ENCODE measurements at places on chromosomes 5 and 9. TPM values are rescaled to one million over a fixed set of nuclear protein-coding genes. Genes with fewer than 3 reads are reported as not detected.

DNA sequence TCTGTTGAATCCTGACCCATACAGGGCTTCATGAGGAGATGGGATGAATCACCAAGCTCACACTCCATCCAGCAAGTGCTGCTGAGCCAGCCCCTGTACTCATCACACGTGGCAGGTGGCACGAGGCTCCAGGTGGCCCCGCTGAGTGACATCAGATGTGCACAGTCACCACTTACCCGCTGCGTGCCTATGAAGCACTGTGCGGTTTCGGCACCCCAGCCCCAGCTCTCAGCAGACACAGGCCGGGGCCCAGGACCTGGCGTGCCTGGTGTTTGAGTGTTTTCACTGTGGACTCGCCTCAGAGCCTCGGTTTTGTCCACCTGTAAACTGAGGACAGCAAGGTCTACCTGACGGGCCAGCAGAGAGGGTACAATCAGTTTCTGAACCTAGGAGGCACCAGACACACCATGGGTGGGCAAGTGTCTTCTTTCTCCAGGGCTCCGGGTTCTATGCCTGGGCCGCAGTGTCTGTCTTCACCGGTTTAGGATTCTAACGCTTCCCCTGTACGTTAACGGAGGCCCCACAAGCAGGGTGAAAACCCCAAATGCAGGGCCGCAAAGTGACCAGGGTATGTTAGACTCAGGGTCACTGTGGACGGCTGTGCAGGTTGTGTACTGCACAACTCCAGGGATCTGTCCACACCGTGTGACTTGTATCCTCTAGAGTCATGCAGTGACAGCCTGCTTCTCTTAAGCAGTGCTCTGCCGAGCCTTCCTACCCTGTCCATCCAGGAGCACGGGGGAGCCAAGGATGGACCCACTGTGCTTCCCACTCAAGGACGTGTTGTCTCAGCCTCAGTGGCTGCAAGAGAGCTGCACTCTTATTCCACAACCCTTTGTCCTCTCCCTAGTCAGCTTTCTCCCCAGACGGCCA is 44.3 kb upstream of the COL5A1 start:
- peak; percentile 30 for DNase-seq

DNA sequence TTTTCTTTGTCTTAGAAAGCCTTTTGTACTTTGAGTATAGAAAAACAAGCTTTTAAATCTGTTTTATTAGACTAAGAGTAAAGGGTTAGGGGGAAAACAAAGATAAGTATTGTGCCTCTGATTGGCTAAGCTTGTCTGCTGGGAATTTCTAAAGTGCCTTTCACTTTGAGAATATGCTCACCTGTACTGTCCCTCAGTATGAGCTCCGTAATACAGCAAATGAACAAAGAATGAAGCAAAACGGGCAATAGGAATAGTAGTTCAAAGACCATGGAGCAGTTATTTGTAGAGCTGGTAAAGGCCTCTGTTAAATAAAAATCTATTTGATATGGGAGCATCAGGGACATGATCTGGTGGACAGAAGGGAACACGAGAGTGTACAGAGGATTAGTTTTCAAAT is 277.8 kb downstream of the MAST4 start:
- no peak for DNase-seq

DNA sequence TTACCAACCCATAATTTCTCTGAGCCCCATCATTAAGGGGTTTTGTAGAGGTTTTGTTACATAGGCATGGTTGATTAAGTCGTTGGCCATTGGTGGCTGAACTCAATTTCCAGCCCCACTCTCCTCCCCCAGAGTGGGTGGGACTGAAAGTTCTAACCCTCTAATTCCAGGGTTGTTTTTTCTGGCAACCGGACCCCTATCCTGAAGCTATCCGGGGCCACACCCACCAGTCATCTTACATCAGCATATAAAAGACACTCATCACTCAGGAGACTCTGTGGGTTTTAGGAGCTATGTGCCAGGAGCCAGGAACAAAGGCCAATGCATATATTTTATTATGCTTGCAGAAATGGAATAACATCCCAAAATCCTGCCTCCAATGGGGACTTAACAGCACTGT is 186.0 kb downstream of the NXNL2 start:
- DNase-seq, result no peak

SPINK5 gene
- 0.10 TPM for polyA plus RNA-seq

DNA sequence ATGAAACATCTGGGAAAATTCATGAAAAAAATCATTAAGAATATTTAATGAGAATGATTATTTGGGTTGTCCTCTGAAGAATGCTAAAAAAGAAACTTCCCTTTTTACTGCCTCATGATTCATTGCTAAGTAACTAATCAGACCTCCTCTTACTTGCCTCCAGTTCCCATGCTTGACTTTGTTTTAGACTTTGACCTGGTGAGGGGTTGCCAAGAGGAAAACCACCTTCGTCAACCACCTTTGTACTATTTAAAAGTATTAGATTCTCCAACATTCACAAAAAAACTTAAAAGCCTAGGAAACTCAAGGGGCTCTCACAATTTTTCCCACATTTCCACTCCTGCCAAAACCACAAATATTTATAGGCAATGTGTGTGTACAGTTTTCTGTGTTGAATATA is 115.2 kb upstream of the ST8SIA4 start:
- no peak for DNase-seq

UBE2QL1 gene
- polyA plus RNA-seq, result 0.14 TPM

AQP3 gene
- 65.7 TPM for polyA plus RNA-seq

DNA sequence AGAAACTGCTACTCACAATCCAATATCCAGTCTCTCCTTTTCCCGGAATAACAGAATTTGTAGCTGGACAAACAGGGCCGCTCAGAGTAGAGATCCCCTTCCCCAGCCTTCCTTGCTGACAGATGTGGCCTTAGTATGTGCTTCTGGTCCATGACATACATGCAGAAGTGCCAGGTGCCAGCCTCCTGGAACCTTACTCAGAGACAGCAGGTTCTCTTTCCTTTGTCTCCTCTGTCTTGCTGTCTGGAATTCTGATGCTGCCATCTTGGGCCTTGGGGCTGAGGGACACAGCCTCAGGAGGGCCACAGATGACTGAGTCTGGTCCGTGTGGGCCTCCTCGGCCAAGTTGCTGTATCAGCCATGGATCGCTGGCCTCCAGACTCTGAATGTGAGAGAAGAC is 210.1 kb downstream of the PAX5 start:
- no peak for DNase-seq

KYAT1 gene
- polyA plus RNA-seq, result 3.8 TPM

GRCh38 chr5:53556001-53556400 is 4.4 kb upstream of the NDUFS4 start:
- DNase-seq, result no peak

Data from liver (tissue), 10 donors.